Thymus (tissue), 14 donors: ENCODE measurements at places on chromosomes 4 and X. TPM values are rescaled to one million over a fixed set of nuclear protein-coding genes. Genes with fewer than 3 reads are reported as not detected.
A peak's percentile ranks its signal among the peaks of the same experiment; 100 is the strongest.

DNA sequence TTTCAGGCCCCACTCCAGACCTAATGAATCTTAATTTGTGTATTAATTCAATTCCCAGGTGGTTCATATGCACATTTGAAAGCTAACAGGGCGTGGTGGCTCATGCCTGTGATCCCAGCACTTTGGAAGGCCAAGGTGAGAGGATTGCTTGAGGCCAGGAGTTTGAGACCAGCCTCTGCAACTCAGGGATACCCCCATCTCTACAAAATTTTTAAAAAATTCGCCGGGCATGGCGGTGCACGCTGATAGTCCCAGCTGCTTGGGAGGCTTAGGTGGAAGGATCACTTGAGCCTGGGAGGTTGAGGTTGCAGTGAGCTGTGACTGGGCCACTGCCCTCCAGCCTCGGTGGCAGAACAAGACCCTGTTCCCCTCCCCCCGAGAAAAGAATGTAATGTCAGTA is 31.2 kb downstream of the ADD1 start:
- no peak overlapping the region for H3K27ac ChIP-seq
- H3K27me3 ChIP-seq = no peaks in the 10 kb centered on the region
- no peak overlapping the region for H3K4me3 ChIP-seq
- no peak for DNase-seq

- H3K27me3 ChIP-seq = peaks cover 72% of the 10 kb centered on the region
- H3K36me3 ChIP-seq = no peaks in the 10 kb centered on the region
- peak overlapping the region; percentile 18 for H3K27ac ChIP-seq
- peak overlapping the region; percentile 27 for H3K4me3 ChIP-seq
- no peak for DNase-seq
- H3K4me1 ChIP-seq = no peaks in the 10 kb centered on the region
Measured at GRCh38 chr4:6658597-6659075, 18.2 kb downstream of the MRFAP1 start.

DNA sequence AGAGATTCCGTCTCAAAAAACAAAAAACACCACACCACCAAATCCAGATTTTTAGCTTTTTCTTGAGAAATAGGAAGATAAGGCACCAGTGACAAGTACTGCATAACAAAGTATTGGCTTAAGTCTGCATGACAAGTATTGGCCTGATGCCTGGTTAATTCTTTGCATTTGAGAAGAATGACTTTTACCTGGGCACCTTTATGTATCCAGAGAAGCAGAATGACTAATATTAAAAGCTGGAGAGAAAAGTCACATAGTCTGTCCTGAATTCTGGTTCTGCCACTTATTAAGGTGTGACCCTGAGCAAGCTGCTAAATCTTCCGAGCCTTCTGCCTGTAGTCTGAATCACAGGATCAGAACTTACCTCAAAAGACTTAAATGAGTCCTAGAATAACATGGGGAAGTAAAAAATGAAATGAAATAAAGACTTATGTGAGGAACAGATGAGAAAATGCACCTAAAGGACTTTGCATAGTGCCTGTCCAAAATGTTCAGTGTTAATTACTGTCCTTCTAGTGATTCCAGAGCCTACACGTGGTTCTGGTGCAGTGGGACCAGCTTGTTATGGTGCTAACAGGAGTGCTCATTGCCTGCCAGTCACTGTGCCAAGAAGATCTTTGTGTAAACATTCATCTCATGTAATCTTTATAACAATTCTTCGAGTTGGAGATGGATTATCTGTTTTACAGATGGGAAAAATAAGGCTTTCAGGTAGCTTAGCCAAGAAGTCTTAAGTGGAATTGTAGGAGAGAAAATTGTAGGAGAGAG is 31.6 kb downstream of the UGDH start:
- DNase-seq = no peak
- no peak overlapping the region for H3K27ac ChIP-seq
- no peak overlapping the region for H3K4me3 ChIP-seq
- H3K4me1 ChIP-seq = no peaks in the 10 kb centered on the region
- H3K27me3 ChIP-seq = no peaks in the 10 kb centered on the region

DNA sequence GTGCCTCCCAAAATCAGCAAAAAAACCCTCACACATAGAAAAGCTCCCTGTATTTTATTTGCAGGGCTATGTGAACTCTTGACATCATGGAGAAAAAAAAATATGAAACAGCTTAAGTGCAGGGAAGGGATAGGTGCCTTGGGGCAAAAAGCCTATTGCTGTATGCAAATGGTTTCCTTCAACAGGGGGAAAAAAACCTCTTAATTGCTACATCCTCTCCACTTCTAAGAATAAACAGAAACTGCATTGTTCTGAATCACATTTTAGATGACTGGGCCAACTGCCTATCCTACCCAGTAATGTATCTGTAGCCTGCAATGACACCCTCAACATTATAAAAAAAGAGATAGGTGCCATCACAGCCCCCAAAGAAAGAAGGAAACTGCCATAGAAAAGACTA is 229.4 kb upstream of the GALNTL6 start:
- H3K4me1 ChIP-seq = no peaks in the 10 kb centered on the region
- H3K27ac ChIP-seq = no peak overlapping the region
- H3K4me3 ChIP-seq = no peak overlapping the region
- DNase-seq = no peak

DNA sequence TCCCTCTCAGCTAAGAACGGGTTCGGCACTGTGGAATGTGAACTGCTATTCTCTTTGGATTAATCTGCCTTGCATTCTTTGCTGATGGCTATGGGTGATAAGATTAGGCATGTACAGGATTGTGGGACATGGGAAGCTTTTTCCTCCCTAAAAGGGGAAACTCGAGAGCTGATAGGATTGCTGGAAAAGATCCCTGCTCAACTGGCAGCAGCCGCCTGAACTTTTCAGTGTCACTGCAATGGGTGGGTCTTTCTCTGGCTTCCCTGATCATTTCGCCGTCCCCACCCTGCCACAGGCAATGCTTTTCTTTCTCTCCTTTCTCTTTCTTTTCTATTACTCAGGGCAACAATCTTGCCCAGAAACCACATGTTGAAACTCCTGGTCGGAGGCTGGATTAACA is 20.5 kb downstream of the PAGE2 start:
- no peak overlapping the region for H3K27ac ChIP-seq
- no peaks in the 10 kb centered on the region for H3K27me3 ChIP-seq
- DNase-seq = no peak
- no peaks in the 10 kb centered on the region for H3K36me3 ChIP-seq
- H3K4me3 ChIP-seq = no peak overlapping the region

Gene MAD2L1
- 58.7 TPM for total RNA-seq

DNA sequence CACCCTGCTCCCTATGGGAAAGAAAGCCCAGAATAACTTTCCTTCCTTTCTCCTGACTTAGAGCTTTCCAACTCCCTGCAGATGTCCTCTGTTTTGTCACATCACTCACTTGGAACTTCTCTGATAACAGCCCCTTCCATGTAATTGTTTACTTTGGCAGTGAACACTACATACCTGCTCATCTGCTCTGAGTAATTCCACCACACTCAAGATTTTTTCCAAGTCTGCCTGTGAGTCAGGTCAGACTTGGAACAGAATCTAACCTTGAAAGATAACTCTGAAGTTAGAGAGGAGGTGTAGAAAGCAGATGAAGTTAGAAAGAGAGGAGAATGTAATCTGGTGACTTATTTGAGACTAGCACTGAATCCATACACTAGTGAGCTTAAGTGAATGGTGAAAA is 7.4 kb downstream of the MAGEB10 start:
- no peak overlapping the region for H3K4me3 ChIP-seq
- no peaks in the 10 kb centered on the region for H3K27me3 ChIP-seq
- H3K27ac ChIP-seq = no peak overlapping the region
- H3K4me1 ChIP-seq = no peaks in the 10 kb centered on the region

DNA sequence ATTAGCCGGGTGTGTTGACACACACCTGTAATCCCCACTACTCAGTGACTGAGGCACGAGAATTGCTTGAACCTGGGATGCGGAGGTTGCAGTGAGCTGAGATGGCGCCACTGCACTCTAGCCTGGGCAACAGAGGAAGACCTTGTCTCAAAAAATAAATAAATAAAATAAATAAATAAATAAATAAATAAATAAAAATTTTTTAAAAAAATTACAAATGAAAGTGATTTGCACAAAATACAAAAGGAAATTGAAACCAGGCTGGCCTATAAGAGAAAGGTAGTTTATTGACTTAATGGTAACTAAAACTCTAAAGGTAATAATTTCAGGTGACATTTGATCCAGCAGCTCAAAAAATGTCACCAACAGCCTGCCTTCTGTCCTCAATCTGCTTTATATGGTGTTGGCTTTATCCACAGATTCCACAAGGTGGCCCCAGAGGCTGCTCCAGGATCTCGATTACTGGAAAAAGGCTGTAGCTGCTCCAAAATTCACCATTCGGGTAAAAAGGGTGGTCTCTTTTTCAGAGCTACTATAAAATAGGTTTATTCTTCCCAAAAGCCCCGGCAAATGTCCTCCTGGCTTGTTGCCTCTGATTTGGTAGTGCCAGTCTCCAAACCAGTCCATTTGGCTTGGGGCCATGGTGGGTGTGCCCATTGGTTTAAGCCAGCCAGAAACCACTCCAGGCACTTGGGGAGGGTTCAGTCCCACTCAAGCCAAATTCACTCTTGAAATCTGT is 61.4 kb upstream of the TRIM2 start:
- H3K27ac ChIP-seq = no peak overlapping the region
- H3K4me1 ChIP-seq = no peaks in the 10 kb centered on the region
- no peak overlapping the region for H3K4me3 ChIP-seq
- no peak for DNase-seq

- no peaks in the 10 kb centered on the region for H3K27me3 ChIP-seq
- no peak overlapping the region for H3K27ac ChIP-seq
- H3K4me3 ChIP-seq = no peak overlapping the region
- no peak for DNase-seq
Measured at GRCh38 chr4:114649908-114650307, 51.3 kb downstream of the UGT8 start.

DNA sequence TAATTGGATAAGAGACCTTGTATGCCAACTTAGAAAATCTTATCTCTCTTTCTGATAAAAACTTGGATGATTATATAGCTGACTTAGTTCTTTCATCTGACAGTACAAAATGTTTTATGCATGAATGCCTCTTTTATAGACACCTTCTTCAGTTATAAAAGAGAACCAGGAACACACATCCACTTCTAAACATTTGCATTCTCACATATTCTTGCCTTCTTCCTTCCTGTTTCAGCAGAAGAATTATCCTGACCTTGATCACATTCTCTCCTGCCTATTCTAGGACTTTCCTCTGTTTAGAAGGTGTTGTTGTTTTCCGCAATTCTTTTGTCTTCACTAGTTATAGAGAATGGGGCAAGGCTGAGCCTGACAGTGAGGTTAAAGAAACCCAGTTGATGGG is 80.9 kb downstream of the LARP7 start:
- H3K36me3 ChIP-seq = no peaks in the 10 kb centered on the region
- DNase-seq = no peak
- H3K4me3 ChIP-seq = no peak overlapping the region
- no peaks in the 10 kb centered on the region for H3K27me3 ChIP-seq

DNA sequence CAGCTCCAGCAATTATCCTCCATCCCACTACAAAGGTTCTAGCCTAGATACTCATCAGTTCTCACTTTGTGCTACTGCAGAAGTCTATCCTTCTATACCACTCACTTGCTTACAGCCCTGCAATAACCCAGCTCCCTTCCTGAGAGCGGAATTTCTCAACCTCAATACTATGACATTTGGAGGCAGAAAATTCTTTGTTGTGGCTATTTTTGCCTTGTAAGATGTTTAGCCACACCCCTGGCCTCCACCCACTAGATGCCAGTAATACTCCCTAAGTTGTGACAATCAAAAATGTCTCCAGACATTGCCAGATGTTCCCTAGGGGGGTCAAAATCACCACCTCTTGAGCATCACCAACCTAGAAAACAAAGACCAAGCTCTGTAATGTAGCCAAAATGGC is 149.5 kb downstream of the QDPR start:
- H3K4me3 ChIP-seq = no peak overlapping the region
- H3K36me3 ChIP-seq = no peaks in the 10 kb centered on the region
- H3K27ac ChIP-seq = no peak overlapping the region
- H3K27me3 ChIP-seq = no peaks in the 10 kb centered on the region

GRCh38 chr4:110088670-110089069 is 109.7 kb downstream of the ELOVL6 start:
- H3K27me3 ChIP-seq = no peaks in the 10 kb centered on the region
- no peaks in the 10 kb centered on the region for H3K36me3 ChIP-seq
- H3K27ac ChIP-seq = no peak overlapping the region
- H3K4me1 ChIP-seq = peaks cover 18% of the 10 kb centered on the region
- H3K4me3 ChIP-seq = no peak overlapping the region
- DNase-seq = peak; percentile 22

DNA sequence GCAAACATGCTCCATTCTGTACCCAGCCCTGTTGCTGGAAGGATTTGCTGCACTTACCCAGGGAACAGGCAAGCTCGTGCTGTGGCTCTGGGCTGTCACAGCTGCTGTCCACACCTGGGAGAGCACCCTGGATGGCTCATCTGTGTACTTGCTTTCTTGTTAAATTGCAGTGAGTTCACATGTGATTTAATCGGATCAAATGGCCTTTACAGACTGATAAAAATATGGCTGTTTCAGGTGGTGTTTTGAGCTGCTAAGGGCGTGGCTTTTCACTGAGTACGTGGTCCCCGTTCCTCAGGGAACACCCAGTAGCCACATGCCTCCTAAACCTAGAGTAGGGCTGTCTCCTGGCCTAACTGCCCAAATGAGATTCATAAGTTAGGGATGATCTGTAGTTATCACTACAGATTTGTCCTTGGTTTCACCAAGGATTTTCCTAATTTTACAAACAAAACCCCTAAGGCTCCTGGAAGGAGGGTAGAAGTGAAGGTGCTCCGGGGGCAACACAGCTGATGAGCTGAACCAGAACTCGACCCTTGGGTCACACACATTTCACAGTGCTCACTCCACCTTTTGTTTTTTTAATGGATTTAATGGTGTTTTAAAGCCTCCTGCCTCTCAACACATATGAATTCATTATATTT is 13.7 kb downstream of the KLKB1 start:
- no peak for DNase-seq
- no peaks in the 10 kb centered on the region for H3K27me3 ChIP-seq
- no peaks in the 10 kb centered on the region for H3K36me3 ChIP-seq
- H3K4me1 ChIP-seq = no peaks in the 10 kb centered on the region

DNA sequence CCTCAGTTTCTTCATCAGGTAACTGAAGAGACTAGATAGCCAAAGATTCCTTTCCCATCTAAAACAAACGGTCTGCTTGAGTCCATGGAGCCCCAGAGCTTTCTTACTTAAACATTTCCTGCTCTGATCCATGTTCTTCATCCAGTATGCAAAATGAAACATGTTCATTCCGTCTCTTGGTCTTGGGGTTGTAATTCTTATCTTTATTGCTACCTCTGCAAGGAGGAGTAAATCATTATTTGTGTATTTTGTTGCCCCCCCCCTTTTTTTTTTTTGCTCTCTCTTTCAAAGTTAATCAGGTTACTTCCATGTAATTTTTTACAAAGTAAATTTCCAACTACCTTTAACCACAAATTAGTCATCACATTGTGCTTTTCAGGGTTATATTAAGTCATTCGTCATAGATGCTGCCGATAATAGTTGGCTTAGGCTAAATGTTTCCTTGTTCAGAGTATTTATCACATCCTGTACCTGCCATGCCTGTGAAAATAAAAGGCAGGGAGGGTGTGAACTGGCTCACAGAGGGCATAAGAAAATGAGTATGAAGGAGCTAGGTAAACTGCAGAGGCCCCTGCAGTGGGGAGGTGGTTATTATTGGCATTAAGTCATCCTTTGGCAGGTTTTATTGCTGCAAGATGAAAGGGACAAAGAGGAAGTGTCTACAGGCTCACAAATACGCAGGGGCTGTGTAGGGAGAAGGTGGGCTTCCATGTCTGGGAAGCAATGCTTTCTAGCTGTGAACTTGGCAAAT is 76.7 kb upstream of the HS3ST1 start:
- no peak overlapping the region for H3K4me3 ChIP-seq
- DNase-seq = no peak
- no peaks in the 10 kb centered on the region for H3K27me3 ChIP-seq

Gene IL15
- 9.1 TPM for total RNA-seq
